Chondrocyte (in vitro differentiated cells): ENCODE measurements at places on chromosomes 6 and 20. TPM values are rescaled to one million over a fixed set of nuclear protein-coding genes. Genes with fewer than 3 reads are reported as not detected.

Gene VSTM2L
- total RNA-seq: 6.8 to 24.5 TPM (median 7.3 TPM) in 3 replicates

Gene DDO
- total RNA-seq: not detected in 3 replicates

Gene SLC22A2
- total RNA-seq: not detected in 3 replicates

Gene ADGRF4
- not detected in 3 replicates for total RNA-seq

Gene MUCL3
- total RNA-seq: 0.07 TPM in 1 of 3 replicates, not detected in the others

Gene PPP1R16B
- not detected in 3 replicates for total RNA-seq

Gene SPATA2
- total RNA-seq: 5.6 to 6.5 TPM (median 5.9 TPM) in 3 replicates

Gene HLA-DQB1
- total RNA-seq: not detected in 3 replicates

Gene OCSTAMP
- not detected in 3 replicates for total RNA-seq

Gene KIF25
- not detected in 3 replicates for total RNA-seq

Gene UST
- total RNA-seq: 17.1 to 22.3 TPM (median 18.1 TPM) in 3 replicates
